Stimulated activated CD4-positive, alpha-beta T cell treated with anti-CD3 and anti-CD28 coated beads, TNF-alpha, amount 100 ng/mL, for 1 hour (primary cell): ENCODE measurements at places on chromosomes 12 and 14.
A peak's percentile ranks its signal among the peaks of the same experiment; 100 is the strongest.

GRCh38 chr12:132329036-132329719 is at the start of gene GALNT9:
Gene GALNT9 (minus strand): TSS chr12:132329589. CDS start chr12:132329203, 386 bp downstream.
- DNase-seq = no peak

GRCh38 chr12:43208221-43208620 is 343.8 kb downstream of the ADAMTS20 start:
- DNase-seq = no peak

- peak; percentile 22 for DNase-seq
Observed at GRCh38 chr12:96210376-96211055, 16.3 kb downstream of the ELK3 start.

DNA sequence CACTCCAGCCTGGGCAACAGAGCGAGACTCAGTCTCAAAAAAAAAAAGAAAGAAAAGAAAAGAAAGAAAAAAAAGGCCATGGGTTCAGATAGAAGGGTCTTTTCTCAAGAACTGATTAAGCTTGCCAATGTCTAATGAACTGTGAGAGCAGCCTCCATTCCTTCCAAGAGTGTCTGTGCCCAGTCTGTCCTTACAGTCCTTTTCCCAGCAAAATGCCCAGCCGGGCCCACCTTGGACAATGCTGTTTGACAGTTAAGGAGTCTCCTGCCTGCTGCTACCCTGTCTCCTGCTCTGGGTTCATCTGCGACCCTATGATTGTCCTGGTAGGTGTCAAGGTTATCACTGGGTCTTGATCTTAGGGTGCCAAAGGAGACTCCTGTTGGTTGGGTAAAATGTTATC is 21.4 kb downstream of the SYNE3 start:
- DNase-seq = no peak

- no peak for DNase-seq
Observed at GRCh38 chr12:6850796-6851152, 312 bp downstream of the CDCA3 start.

- no peak for DNase-seq
Observed at GRCh38 chr12:108773798-108774788, 42.8 kb upstream of the CORO1C start.

DNA sequence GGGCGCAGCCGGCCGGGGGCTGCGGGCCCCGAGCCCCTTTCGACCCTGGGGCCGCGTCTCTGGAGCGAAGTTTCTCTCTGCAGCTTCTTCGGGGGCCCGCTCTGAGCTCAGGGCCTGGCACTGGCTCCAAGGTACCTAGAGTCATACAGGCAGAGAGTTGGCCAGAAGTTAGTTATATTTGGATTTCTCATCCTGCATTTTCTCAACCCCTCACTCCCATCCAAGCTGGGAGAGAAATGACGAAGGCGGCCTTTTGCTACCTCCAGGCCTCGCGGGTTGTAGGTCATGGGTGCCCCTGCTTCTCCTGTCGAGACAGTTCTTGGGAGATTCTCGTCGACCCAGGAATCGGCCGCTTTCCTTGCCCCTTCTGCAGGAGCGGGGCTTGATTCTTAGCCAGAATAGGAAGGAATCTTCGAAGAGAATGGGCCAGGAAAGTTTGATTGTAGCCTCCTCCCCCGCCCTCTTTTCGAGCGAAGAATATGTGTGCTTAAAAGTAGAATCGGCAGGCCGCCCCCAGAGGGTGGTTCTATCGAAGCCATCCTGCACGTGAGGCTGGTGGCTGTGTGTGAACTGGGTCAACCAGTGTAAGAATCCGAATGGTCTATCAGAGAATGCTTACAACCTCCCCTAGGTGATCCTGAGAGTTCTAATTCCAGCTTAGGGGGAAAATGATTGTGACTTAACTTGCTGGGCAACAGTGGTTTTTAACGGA is 785 bp downstream of the MLEC start:
- no peak for DNase-seq

DNA sequence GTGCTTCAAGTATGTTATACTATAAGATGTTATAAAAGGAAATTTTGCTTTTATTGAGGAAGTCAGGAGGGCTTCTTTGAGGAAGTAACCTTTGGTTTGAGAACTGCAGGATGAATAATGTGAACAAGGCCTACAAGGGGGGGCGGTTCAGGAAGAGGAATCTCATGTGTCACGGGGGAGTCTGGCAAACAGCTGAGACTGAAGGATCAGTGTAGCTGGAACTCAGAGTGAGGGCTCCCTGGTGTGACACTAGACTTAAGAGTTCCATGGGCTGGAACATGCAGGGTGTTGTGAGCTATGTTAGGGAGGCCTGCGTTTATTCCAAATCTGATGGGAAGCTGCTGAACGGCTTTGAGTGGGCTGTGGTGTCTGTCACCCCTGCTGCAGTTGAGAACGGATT is 62.3 kb downstream of the UNC79 start:
- no peak for DNase-seq

DNA sequence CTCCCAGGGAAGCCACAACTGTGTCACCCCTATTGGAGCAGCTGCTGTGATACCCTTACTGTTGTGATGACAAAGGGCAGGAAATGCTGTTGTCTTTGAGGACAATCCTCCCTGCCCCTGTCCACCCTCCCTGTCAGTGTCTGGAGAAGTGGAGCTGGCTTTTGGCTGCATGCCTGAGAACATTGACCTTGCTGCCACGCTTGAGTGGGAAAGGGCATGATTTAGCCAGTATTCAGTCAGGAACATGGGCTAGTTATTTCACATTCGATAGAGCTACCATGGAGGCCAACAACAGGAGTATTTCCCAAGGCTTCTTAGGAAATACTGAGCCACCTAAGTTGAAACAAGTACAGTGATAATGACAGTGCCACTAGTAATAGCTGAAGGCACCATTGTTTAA is 59.4 kb downstream of the MYRFL start:
- DNase-seq = no peak

DNA sequence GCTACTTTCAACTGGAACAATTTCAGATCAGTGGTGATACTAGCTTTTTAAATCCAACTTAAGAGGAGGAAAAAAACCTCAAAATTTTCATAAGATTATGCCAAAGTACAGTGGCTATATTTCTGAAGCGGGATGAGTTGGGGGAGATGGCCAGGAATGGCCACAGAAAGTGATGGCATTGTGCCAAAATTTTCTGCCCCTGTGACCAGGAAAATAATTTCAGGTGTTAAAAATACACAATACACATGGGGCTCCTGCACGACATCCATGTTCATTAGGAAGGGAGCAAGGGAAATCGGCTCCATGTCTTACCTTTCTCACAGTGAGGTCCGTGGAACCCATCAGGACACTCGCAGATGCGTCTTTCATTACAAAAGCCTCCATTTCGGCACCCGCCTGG is 53.7 kb downstream of the WIF1 start:
- no peak for DNase-seq

DNA sequence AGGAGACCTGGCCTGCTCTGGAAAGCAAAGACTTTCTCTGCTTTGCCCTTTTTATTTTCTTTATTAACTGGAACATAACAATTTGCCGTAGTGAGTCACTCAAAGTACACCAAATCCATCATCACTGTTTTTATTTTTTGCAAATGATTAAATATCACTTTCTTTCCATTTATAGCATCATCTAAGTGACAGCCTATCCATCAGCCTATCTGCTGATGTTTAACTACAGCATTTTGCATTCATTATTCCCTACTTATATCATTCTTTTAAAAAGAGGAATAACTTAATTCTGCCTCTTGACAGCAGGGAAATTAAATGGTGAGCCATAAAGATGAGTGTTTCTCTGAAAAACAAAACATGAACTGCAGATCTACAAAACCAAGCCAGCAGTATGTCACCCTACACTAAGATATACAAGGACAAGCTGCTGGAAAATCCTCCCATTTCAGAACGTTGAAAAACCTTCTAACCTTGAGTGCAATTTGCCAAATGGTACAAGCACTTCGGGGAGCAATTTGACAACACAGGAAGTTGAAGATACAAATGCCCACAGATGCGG is 821.3 kb upstream of the TMEM132C start:
- DNase-seq = no peak

DNA sequence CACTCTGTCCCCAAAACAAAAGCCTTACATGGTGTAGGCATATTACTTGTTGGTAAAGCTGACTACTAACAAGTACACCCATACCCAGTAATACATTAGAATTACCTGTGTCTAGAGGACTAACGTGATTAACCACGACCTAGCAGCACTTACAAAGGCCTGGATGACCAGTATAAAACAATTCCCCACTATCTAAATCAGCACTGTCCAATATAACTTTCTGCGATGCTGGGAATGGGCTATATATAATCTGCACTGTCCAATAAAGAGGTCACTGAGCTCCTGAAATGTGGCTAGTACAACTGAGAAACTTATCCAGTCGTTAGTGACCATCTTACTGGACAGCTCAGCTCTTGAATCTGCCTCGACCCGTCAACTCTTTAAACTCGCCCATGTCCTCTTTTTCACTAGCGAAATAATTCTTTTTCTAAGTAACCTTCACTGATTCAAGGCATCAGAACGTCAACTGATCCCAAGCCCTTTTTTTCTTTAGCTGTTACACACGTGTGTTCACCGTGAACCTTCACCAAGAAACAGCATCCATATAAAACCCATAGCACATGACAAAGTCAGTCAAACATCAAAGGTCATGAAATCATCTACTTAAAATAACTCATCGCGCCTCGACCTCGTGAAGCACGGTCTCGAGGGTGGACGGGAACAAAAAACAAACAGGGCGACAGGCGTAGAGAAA is 905 bp upstream of the CIPC start:
- DNase-seq = no peak

DNA sequence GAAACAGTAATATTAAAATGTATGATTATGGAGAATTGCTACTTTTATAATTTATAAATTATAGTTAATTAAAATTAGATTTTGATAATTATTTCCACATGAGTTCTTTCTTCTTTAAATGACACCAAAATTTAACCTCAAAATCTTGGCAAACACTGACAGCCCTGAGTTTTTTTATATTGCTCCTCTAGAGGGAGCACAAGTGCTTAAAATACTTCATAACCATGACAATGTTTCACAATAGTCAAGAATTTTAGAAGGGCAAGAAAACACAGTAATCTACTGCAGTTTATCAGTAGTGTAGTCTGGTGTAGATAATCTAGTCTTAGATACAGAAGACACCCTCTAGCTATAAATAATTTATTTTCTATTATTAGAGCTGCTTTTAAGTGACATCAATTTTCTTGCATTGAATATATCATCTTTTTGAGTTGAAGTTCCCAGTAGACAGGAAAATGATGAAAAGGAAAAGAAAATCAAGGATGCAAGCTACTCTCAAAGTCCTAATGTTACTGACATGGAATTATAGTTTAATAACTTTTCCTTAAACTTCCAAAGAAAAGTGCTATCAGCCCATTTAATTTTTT is 14.3 kb upstream of the PTGER2 start:
- DNase-seq = no peak

- DNase-seq = no peak
Observed at GRCh38 chr14:36506732-36507614, 13.1 kb downstream of the NKX2-1 start.

- no peak for DNase-seq
Observed at GRCh38 chr14:97791072-97791471, 993.9 kb downstream of the VRK1 start.

- no peak for DNase-seq
Observed at GRCh38 chr14:77143071-77143470, 1.5 kb upstream of the ZDHHC22 start.

DNA sequence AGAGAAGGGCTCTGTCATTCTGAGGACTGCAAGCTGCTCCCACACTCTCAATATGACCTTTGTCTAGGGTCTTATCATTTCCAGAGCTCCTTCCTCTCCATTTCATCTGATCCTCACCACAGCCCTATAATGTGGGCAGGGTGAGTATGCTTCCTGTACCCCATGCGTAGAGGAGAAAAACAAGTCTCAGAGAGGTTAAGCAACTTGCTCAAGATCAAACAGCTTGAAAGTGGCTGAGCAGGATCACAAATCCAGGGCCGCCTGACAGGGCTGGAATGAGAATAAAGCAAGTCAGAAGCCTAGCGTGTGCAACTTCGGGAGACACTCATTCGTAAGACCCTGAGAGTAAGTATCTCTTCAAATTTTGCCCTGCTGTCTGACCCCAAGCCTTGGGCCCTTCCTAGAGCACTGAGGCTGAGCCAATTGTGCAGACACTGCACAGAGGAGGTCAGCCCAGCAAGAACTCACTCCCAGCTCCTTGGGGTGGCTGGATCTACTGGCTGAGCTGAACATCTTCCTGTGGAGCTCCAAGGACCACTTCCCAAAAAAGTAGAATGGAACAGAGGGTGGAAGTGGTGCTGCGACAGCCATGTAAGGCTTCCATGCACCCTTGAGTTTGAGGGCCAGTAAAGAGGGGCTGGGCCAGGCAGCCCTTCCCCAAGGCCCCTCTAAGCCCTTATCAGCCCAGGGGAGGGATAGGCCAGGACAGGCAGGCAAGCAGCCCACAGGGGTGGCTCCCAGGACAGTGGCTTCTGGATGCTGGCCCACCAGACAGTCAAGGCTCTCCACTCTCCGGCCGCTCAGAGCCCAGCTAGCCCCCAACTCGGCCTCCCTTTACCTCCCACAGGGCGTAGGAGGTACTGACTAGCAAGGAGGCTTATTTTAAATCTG is 10.5 kb downstream of the ZFP36L1 start:
- DNase-seq = no peak

DNA sequence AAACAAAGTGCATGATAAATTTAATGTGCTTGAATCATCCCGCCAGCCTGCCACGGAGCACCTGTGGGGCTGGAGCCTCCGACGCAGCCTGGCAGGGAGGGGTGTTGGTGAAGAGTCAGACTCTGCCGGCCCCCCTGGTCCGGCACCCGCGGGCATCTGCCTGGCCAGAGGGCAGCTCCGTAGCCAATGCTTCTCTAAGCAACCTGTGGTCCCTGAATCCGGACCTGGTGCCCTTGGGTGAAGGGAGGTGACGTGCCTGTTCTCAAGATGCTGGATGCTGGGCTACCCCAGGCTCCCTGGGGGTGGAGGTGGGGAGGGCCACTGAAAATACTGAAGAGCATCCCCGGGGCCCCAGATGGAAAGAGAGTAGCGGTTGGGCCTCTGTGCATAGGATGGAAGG is 158.6 kb upstream of the C14orf180 start:
- DNase-seq = no peak

GRCh38 chr12:124126950-124127655 is 154.1 kb downstream of the ZNF664 start:
- DNase-seq = no peak

- DNase-seq = no peak
Observed at GRCh38 chr12:130665753-130666152, 50.3 kb downstream of the RIMBP2 start.

GRCh38 chr14:95189367-95190132 is 32.2 kb upstream of the DICER1 start:
- DNase-seq = no peak

DNA sequence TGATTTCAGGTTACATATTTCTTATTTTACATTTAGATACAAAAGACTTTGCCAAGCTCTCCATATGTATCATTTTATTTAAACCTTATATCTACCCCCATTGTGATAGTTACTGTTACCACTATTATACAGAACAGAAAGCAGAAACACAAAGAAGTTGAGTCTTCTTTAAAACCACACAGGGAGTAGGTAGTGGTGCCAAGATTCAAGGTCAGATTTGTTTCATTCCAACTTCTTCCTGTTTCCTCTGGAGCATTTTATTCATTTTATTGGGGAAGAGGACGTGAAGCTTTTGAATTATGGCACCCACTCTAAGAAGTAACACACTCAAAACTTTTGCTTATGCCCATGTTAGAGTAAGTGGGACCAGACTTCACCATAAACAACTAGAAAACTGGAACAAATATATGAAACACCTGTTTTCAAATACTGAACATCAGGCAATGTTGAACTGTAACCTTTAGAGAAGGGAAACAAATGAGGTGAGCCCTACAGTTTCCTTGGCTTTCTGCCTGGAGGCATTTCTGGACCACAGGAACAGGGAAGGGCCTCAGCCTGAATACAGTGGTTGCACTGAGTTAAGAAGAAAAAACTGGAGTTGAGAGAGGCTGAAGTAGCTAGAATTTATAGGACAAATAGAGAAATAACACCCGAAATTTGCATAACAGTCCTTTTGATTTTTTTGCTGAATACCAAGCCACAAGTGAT is 160.4 kb upstream of the SSTR1 start:
- DNase-seq = no peak
